ENCODE measurements at places on chromosomes 4 and X. TPM values are rescaled to one million over a fixed set of nuclear protein-coding genes. Genes with fewer than 3 reads are reported as not detected.

The FDCSP gene
- not detected for total RNA-seq

The NPNT gene
- 6.4 TPM for total RNA-seq

The MCF2 gene
- total RNA-seq, result 4.7 TPM

The MAGEB17 gene
- not detected for total RNA-seq

The POLN gene
- 1.5 TPM for total RNA-seq

- no peaks in the 10 kb centered on the region for H3K4me1 ChIP-seq
- H3K4me3 ChIP-seq, result no peak overlapping the region
- no peak overlapping the region for H3K27ac ChIP-seq
- H3K36me3 ChIP-seq, result no peaks in the 10 kb centered on the region
- DNase-seq, result no peak
Observed at GRCh38 chr4:22635692-22636091, 57.0 kb upstream of the GBA3 start.

GRCh38 chr4:2059046-2059725, at the start of gene NAT8L:
Gene NAT8L, plus strand, starts transcription at chr4:2059327. Its CDS starts 185 bp downstream, at chr4:2059512.
- H3K36me3 ChIP-seq, result no peaks in the 10 kb centered on the region
- DNase-seq, result no peak
- H3K4me1 ChIP-seq, result peaks cover 2% of the 10 kb centered on the region
- H3K4me3 ChIP-seq, result peak within 1 kb of the TSS; percentile 27
- H3K27ac ChIP-seq, result no peak within 1 kb of the TSS

- H3K27me3 ChIP-seq, result no peaks in the 10 kb centered on the region
- H3K4me1 ChIP-seq, result no peaks in the 10 kb centered on the region
- peak overlapping the region; percentile 53 for H3K27ac ChIP-seq
Observed at GRCh38 chr4:81470456-81471297, 1.0 kb downstream of the RASGEF1B start.
